ENCODE measurements at places on chromosomes 11 and 22.
A peak's percentile ranks its signal among the peaks of the same experiment; 100 is the strongest.

GRCh38 chr11:18706330-18707243 lies 8.0 kb downstream of the TMEM86A start:
- no peak for DNase-seq

DNA sequence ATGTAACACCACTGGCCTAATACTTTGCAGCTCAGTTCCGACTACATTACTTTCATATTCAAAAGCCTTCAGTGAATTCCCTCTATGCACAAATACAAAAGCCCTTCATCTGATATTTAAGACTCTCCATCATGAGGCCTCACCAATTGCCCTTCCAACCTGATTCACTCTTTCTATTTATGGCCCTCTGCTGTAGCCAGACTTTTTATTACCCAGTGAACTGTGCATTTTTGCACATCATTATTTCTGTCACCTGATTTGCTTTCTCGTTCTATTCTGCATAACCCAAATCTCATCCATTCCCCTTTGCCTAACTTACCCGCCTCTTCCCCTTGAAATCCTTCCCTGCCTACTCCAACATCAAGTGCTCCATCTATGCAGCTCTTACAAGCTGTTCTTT lies 78.3 kb downstream of the BBOX1 start:
- DNase-seq: no peak

DNA sequence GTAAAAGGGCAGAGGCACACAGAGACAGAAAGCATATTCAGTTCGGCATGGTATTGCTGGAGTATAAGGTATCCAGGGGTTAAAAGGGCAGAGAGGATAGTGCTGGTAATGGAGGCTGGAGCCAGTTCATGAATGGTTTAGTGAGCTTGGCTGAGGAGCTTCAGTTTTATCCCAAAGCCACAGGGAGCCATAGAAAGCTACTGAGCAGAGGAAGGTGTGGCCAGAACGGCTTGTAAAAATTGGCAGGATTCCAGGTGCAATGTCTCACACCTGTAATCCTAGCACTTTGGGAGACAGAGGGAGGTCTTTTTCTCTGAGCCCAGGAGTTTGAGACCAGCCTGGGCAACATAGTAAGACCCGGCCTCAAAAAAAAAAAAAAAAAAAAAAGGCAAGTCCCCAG lies 186.1 kb downstream of the MYO18B start:
- no peak for DNase-seq

- DNase-seq: no peak
These were observed 357.2 kb upstream of the NARS2 start for GRCh38 chr11:78931891-78932290.

DNA sequence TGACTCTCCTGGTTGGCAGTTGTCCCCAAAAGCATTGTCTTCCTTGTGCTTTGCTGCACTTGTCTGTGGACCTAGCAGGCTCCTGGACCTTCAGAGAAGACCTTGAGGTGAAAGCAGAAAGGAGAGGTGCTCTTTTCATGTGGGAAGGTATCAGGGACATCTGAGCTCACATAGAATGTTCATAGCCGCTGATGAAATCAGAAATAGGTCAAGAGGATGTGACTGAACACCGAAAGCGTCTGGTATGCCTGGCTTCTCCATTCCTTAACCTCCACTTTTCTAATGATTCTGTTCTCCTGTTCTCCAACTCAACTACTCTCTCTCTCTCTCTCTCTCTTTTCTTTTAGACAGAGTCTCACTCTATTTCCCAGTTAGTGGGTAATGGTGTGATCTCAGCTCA lies 6.2 kb upstream of the CUL5 start:
- DNase-seq: no peak

DNA sequence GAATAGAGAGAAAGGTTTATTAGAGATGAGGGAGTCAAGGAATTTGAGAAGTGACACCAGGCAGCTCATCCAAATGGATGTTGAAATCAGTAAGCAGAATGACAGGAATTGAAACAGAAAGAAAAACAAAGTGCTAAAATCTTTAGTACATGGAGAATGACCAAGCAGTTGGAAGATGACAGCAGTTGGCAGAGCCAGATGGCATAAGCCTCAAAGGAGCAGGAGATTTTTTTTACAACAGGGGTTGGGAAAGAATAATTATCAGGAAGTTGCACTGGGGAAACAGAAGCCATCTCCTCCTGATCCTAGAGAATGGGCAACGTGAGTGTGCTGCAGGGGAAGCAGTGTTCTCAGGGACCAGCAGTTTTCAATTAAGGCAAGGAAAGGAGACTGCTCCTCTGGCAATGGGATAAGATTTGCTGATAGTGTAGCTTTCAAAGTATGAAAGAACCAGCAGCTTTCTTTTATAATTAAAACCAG lies 28.9 kb downstream of the RAB39A start:
- no peak for DNase-seq

- DNase-seq: no peak
These were observed 11.7 kb upstream of the RASL10A start for GRCh38 chr22:29327089-29327764.

DNA sequence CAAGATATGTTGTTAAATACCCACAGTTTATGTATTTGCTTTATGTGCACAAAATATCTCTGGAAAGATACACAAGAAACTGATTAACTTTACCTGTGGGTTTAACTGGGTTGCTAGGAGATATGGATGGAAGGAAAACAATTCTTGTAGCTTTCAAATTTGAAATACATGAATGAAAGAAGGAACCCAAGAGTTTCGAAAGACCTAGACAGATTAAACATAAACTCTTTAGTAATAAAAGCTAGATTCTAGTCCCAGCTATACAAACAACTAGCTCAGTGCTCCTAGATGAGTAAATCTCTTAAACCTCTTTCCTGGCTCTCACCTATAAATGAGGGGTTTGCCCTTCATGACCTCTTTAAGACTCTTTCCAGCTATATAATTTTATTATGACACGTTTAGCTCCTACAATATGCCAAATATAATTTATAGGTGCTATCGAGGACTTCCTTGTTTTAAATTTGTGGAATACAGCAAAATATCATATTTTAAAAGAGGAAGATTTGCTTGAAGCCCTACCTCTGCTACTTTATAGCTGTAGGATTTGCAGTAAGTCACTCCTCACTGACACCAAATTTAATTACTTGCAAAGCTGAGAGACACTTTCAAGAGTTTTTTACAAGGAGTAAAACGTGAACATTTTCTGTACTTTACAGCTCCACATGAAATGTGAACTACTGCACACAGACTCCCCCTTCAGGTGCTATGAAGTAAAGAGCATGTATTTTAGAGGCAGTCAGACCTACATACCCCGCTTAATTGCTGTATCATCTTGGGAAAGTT lies 50.7 kb downstream of the RRAS2 start:
- peak; percentile 43 for DNase-seq

DNA sequence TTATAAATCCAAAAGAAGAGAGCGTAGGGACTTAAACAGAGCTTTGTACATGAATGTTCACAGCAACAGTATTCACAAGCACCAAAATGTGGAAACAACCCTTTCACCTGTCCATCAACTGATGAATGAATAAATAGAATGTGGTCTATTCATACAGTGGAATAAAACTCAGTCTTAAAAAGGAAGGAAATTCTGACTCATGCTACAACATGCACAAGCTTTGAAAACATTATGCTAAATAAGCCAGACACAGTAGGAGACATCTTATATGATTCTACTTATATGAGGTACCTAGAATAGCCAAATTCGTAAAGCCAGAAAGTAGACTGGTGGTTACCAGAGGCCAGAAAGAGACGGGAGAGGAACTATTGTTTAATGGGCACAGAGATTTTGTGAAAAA lies 74.3 kb downstream of the SHANK2 start:
- no peak for DNase-seq

- DNase-seq: peak; percentile 42
These were observed 2.5 kb upstream of the CALCA start for GRCh38 chr11:14974515-14975251.

DNA sequence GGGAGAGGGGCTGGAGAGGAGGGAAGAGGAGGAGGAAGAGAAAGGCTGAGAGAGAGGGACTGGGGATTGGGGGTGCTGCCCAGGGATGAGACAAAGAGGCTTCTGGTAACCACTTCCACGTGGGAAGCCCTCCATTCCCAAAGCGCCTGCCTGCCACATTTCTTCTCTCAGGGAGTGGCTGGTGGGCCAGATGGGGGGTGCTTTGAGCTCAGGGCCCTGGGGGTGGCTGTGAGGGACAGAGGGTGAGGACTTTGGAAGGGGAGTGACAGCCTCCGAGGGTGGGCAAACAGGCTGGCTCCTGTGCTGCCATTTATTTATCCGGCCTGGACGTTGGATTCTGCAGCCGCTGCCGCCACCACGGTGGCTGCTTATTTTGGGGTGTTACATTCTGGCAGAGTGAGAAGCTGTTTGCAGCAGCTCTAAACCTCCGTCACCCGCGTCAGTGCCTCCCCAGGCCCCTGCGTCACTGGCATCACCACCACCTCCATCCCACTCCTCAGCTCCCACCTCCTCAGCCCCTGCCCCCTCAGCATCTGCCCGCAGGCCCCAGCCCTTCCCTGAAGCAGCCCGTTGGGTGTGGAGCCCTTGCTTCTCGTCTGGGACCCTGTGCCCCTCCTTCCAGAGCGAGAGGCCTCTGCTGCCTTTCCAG lies 1.6 kb downstream of the RTN4RL2 start:
- DNase-seq: no peak

DNA sequence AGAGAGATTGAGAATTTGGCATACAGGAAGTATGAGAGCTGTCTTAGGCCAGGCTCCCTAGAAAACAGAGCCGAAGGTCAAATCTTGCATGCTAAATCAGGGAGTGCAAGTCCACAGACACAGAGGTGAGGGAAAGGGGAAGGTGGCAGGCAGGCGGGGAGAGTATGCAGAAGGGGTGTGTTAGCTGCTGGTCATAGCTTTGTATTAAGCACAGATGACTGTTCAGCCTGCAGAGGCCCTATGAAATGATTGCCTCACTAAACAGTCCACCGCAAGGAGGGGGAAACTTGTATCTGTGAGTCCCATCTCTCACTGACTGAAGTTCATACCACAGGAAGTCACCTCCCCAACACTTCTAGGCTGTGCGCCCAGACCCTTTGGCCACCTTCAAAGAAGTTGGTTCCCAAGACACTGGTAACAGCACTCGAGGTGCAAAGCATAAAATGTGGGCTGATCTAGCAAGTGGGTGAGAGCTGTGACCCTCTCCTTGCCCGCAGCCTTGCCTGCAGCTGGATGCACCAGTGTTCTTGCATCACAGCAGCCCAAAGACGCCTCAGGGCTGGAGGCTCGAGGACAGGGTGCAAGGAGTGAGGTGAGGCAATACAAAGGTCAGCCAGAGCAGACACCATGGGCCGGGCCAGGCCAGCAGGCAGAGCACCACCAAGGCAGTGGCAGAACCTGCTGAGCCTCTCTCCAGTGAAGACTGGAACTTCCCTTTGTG lies 115.3 kb upstream of the TBCEL start:
- DNase-seq: no peak

DNA sequence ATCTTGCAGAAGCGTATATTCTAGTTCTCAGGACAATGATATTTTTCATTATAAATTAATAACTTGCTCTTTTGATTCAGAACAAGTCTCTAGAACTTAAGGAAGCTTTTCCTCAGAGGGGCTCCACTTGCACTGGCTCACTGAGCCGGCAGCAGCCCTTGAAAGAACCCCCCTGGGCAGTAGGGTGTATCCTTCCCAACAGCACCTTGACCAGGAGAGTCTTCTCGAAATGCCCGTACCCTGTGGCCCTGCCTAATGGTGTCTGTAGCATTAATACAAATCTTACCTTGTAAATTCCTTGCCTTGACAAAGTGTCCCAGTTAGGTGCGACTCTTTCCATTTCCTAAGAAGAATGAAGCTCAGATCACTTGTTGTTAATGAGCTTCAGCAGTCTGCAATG lies 13.5 kb downstream of the PSMD13 start:
- no peak for DNase-seq

DNA sequence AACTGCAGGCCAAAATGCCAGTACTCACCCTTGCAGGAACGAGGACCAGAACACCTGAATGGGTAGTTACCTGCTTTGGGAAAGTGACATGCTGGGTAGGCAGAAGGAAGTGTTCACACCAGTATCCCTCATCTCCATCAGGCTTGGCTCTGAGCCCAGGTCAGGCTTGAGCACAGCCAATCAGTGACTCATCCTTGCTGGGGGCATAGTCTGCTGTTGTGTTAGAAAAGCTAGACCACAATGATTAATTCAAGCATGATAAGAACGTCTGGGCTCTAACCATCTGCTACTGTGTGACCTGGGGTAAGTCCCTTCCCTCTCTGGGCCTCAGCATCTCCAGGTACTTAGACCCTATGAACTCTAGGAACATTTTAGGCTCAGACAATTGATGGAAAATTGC lies 450.4 kb downstream of the MIAT start:
- no peak for DNase-seq

DNA sequence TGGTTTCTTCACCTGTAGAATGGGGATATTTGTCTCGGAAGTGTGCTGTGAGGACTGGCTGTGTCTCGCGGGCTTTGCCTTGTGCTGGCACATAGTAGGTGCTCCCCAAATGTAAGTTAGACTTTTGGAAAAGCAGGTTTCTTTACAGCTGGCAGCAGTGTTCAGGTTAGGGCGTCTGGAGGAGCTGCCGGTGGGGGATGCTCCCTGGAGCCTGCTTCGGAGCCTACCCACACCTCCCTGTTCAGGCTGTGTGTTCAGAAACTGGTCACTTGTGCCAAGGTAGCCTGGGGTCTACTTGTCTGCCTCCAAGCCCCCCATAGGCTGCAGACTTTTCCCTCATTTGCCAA lies 60.0 kb downstream of the OTOG start:
- no peak for DNase-seq

DNA sequence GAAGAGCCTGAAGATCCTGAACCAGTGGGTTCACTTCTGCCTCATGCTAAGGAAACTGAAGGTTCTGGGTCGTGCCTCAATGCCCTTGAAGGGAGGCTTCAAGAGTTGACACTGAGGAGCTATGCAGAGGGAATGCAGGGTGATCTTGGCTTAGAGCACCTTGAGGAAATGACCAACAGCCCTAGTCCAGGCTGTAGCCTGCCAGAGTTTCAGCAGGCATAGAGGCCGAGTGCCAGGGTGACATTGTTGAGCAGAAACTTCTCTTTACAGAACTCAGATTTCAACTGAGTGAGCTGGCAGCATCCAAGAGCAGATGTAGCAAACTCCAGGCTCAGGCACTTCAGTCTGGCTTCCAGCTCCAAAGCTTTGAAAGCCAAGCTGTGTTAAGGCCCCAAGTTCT lies 23.1 kb upstream of the CAPRIN1 start:
- DNase-seq: no peak

DNA sequence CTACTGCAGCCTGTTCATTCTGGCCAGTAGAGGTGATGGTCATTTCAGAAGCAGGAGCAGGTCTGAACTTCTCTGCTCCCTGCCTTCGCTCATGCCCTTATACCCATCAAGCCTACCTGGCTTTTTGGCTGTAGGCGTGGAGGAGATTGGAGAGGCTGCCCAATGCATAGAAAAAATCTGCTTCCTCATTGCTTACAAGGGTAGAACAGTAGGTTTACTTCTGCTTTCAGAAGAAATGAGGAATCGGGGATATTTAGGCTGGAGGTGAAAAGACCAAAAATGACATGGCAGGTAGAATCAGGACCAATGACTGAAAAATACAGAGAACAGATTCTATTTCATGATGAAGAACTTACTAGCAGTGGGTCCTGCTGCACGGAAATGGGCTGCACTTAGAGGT lies 72.9 kb upstream of the YWHAH start:
- no peak for DNase-seq

- DNase-seq: peak; percentile 48
These were observed 33.9 kb downstream of the BCL2L13 start for GRCh38 chr22:17672417-17672991.

- no peak for DNase-seq
These were observed 9.5 kb downstream of the VPS37C start for GRCh38 chr11:61151545-61152252.

GRCh38 chr11:131370901-131371790 lies 731 bp downstream of the NTM start:
- DNase-seq: no peak
